ENCODE measurements at places on chromosomes 5 and 9. TPM values are rescaled to one million over a fixed set of nuclear protein-coding genes. Genes with fewer than 3 reads are reported as not detected.

- no peak for ATAC-seq
These were observed 633.6 kb downstream of the BNC2 start for GRCh38 chr9:16236882-16237281.

- ATAC-seq = peak; percentile 99
These were observed 9.5 kb upstream of the HAND1 start for GRCh38 chr5:154487541-154487940.

DNA sequence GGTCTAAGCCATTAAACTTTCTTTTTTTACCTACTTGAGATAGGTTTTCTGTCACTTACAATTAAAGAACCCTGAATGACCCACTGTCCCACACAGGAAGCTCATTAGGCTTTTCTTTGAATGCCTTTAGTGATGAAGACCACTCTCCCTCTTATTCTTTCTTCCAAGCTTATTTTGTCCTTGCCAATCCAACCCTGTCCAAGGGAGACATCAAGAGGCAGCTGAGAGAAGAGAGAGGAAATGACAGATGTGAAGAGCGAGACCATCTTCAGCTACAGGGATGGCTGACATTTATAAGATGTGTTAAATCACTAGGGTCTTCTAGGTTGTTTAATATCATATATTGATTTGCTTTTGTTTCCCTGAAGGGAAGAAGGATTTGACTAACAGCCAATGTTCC lies 133.5 kb downstream of the FAM114A2 start:
- ATAC-seq = no peak

Gene RORB
- total RNA-seq = not detected

Gene NEUROG1
- total RNA-seq = not detected

Gene MRPS27
- total RNA-seq = 71.2 TPM

Measured in activated T-helper 17 cell treated with anti-CD3 and anti-CD28 coated beads, Interleukin-2, amount 50 U/mL, for 72 hours (primary cell).